ENCODE measurements at places on chromosomes 7 and 10.

GRCh38 chr10:77149706-77150105 lies 487.9 kb downstream of the KCNMA1 start:
- DNase-seq = no peak

DNA sequence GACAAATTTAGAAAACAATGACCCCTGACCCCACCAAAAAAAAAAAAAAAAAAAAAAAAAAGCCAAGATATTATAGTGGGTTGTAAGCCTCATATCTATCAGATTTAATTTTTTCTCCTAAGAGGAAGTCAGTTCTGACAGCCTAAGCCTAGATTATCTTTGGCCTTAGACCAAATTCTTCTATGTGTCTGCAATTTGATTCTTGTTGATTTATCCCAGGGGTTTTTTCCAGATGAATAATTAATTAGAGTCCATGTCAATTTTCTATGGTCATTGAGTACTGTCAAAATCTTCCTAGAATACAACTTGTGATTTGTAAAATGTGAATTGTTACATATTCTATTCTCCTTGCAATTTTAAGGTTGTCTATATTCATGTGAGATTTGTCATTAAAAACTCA lies 151.6 kb upstream of the CACNA2D1 start:
- no peak for DNase-seq

- no peak for DNase-seq
These were observed 179.1 kb upstream of the FZD1 start for GRCh38 chr7:91085175-91085574.

GRCh38 chr7:90188281-90188680 lies 23.3 kb upstream of the STEAP2 start:
- no peak for DNase-seq

GRCh38 chr10:45220931-45221330 lies 94.5 kb downstream of the OR13A1 start:
- DNase-seq = no peak

- no peak for DNase-seq
These were observed 28.3 kb downstream of the TBATA start for GRCh38 chr10:70756700-70757360.

DNA sequence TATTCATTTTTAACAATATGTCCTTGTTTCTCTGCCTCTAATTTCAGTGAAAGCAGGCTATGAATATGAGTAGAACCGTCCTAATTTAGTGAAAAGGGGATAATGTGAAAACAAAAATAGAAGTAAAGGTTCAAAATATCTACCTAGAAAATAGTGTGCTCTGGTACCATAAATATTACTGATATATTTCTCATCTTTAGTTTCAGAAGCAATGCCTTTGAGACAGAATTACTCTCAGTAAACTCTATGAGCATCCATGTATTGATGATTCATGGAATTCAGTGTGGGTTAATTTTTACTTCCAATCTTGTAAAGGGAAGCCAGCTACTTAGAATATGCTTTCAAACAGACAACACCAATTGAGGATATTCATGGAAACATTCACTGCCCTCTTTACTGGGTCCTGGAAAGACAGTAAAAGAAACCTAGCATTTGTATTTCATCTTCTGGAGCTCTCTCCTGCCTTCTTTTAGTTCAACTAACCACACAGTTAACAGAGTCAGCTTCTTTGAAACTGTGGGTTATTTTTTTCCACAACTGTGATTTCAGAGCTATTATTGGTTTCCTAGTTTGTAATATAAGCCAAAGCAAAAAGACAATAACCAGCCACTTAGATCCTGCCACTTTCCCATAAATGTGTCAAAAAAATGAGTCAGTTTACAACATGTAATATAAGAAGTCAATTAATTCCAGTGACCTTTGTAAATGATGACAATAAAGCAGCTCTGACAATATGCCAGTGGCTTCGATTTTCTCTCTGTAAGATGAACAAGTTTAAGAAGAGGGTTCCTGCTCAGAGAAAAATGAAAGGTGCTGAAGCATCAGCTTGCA lies 1.7 kb downstream of the LRRN3 start:
- DNase-seq = no peak

DNA sequence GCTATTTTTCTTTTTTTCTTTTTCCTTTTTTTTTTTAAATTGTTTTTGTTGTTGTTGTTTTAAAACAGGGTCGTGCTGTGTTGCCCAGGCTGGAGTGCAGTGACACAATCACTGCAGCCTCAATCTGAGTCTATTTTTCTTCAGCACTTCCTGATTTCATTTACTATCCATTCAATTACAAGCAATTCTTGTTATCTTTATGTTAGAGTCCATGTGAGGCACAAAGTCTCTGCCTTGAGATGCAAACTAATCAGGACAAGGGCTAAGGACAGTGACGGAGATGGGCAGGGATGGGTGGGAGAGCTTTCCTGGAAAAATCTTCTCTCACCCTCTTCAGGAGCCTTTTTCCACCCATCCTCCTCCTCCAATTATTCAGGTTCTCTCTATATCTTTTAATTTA lies 157.3 kb upstream of the AUTS2 start:
- no peak for DNase-seq

DNA sequence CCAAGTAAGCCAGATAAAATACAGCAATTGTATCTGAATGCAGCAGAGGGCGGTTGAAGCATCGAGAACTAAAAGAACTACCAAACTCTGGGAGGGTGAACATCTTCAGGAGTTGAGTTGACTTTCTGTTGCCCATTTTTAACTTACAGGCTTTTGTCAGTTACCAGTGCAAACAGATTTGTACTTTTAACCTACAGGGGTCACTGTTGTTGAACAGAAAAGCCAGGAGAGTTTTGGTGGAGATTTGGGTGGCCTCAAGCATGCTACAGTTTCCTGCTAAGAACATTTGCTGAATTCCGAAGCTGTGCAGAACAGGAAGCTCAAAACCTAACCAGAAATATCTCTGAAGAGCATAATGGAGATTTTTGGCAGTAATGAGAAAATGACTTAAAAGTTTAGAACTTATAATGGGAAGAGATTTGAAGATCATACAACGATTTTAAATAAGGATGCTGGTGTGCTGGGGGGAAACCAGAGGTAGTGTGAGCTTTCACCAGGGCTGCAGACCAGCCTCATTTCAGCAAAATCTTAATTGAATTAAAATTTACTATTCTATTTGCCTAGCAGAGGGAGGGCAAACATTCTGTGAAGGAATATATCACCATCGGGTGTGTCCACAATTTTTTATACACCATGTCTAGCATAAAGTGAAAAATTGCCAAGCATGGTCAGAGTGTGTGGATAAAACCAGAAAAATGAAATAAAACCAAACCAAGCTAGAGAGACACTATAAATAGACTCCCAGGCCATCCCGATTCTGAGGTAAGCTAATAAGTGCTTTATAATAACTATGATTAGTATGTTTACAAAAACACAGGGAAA lies 208.6 kb upstream of the CCDC6 start:
- peak; percentile 2 for DNase-seq

DNA sequence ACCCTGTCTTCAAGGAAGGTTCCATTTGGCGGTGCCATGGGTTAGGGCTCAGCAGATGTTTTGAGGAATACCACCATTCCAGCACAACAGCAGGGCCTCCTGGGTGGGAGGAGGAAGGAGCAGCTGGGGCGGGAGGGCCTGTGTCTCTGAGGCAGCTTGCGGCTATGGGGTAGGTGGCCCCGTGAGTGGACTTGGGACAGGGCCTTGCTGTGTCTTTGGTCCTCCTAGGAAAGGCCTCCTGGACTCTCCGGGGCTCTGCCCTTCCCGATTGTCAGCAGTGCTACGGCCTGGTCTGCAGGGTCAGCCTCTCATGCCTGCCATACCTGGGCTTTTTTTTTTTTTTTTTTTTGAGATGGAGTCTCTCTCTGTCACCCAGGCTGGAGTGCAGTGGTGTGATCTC lies 96.7 kb downstream of the PAXIP1 start:
- DNase-seq = no peak

DNA sequence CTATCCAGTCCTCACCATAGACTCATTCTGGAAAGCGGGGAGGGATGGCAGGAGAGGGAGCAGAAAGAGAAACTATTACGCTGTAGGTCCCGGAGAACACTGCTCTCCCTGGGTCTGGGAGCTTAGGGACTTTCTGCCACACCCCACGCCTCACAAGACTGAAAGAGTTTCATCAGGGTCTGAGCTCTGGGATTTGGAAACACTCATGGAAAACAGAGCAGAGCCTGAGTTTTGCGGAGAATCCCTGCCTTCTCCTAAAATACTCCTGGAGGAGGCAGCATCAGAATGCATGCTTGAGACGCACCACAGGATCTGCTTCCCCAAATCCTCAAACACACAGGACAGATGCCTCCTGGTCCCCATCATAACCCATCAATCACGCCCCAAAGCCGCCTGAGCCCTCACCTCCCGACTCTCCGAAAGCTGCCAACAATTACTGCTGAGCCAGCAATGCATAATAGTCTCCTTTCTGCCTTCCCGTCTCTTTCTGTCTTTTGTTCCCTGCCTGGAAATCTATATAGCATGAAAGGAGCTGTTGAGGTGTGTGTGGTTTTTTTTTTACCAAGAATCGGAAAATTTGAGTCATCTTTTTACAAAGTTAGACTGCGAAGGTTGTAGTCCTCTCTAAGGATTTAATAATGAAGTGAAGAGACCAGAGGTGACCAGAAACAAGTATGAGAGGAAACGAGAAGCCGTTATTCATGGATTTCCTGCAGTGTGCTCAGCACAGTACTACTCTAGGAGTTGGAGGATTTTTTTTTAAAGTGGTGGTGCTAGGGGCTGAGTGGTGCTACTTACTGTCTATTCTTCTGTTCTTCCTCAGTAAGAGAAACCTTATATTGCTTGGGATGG lies 37.7 kb downstream of the ASB13 start:
- DNase-seq = no peak

DNA sequence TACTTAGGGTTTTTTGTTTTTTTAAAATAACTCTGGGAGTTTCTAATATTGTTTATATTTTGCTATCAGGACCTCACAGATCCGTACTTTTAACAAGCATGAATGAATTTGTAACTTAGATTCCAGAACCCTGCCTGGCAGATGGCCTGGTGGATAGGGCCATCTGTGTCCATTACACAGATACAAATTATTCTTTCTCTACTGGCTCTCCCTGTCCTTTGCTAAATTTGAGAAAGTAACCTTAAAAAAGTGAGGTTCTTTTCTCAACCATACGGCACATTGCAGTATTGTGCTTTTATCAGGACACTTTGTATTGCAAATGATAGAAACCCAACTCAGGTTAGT lies 26.6 kb downstream of the LCOR start:
- no peak for DNase-seq

DNA sequence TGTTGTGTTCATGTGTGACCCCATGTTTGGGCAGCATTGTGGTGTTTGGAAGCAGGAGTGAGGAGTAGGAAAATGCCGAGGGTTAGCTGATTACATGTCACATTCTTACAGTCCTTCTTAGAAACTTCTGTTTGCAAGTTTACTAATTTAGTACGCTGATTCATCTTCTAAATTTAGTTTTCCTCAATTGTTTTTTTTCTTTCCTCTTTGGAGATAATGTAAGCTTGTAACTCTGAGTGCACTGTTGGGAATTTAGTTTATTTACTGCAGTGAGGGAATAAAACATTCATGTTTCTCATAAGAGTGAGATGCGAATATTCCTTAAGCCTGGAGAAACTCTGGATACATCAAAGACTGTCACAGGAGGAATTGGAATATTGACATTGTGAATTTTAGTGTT lies 135.0 kb downstream of the NT5C2 start:
- DNase-seq = no peak

- no peak for DNase-seq
These were observed 82.4 kb upstream of the PODXL start for GRCh38 chr7:131638641-131639430.

GRCh38 chr10:73967022-73967429 lies 30.9 kb upstream of the VCL start:
- DNase-seq = no peak

- DNase-seq = no peak
These were observed 41.8 kb upstream of the TSPAN13 start for GRCh38 chr7:16711730-16712129.

DNA sequence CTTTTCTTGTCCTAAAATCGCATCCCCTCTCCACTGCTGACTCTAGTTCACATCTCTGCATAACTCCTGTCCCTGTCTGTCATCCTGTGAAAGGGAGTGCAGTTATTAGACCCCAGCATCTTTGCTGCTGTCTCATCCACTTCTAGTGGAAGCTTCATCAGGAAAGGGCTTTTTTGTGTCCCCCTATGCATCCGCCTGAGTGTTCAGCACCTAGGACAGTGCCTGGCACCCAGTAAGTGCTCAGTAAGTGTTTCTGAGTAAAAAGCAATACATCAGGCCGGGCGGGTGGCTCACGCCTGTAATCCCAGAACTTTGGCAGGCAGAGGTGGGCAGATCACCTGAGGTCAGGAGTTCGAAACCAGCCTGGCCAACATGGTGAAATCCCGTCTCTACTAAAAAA lies 211.8 kb upstream of the FOXK1 start:
- DNase-seq = no peak

GRCh38 chr7:79622781-79623180 lies 169.3 kb upstream of the MAGI2 start:
- no peak for DNase-seq

- DNase-seq = no peak
These were observed 3.2 kb upstream of the VSTM4 start for GRCh38 chr10:49118430-49119074.

DNA sequence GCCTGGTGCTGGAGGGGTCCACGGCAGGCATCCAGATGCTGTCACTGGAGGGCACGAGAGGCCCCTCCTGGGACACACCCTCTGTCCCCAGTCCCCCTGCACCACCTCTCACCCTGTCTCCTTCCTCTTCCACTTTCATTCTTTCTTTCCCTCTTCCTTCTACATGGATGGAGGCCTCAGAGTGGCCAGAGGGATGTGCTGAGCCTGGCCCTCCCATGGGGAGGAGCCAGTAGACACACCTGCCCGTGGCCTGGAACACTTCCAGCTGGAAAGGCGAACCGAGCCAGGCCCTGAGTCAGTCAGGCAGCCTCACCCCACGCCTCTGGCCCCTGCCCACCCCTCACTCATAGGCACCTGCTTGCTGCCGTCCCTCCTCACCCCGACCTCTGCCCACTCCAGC lies 55.9 kb upstream of the MXI1 start:
- no peak for DNase-seq

DNA sequence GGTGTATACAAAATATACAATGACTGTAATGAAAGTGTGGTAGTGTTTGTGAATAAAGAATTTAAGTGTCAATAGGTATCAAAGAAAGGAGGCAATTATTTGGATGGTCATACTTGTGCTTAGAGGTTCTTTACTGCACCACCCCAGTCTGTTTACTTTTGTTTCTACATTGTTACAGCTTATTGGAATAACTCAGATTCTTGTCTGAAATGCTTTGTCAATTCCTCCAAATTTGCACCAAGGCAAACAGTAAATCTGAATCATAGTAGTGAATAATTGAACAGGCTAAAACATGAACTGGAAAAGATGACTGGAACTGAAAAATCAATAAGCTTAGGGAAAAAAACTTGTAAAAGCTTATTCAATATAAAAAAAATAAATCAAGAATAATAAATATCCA lies 319.2 kb downstream of the EXOC4 start:
- no peak for DNase-seq

- DNase-seq = no peak
These were observed 168.2 kb downstream of the ETV1 start for GRCh38 chr7:13821152-13821787.
